ENCODE measurements at places on chromosomes 3 and 15.

GRCh38 chr3:159938714-159939113 lies 49.9 kb upstream of the IL12A start:
- peak; percentile 23 for DNase-seq

- no peak for DNase-seq
Observed at GRCh38 chr15:41827290-41827879, 507 bp upstream of the JMJD7 start.

DNA sequence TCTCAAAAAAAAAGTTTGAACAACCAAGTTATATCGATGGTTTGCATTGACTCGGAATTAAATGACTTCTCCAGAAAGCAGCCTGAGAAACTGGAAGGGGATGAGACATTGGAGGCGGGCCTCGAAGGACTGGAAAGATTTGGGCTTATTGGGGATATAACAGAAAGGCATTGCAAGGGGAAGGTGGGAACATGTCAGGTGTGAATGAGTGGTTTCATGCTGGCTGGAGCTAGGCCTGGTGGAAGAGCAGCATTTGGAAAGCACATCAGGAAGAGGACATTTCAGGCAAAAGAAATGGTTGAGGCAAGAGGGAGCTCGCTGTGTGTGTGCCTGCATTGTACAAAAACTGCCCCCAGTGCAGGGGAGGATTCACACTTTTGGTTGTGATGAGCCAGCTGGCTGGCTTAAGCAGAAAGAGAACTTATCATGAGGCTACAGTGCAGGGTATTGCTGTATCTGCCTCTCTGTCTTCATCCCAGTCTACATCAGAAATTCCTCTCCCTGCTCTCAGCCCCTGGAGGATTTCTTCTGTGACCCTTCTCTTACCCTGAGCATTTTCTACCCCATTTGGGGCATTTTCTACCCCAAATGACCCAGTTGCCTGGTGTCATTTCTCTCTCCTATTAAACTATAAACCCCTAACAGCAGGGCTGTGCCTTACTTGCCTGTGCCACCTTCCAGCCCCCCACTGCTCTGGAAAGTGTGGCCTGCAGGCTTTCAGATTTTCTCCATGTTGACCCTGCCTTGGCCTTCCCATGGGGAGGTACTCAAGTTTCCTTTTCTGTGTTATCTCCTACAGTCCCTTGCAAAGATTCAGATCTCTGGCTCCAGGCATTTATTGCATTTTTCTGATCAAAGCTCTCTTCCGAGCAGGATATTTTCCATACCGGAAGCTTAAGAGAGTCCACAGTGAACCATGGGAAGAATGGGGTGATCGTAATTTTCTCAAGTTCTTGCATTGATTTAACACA lies 64.4 kb upstream of the FLNB start:
- DNase-seq: peak; percentile 35

- no peak for DNase-seq
Observed at GRCh38 chr3:147574621-147575020, 165.5 kb downstream of the ZIC1 start.

GRCh38 chr15:39102431-39102830 lies 478.4 kb upstream of the THBS1 start:
- peak; percentile 50 for DNase-seq

- no peak for DNase-seq
Observed at GRCh38 chr3:31358473-31359070, 174.2 kb upstream of the STT3B start.

- no peak for DNase-seq
Observed at GRCh38 chr3:123689831-123690230, 105.0 kb upstream of the HACD2 start.

GRCh38 chr3:8555113-8555661 lies 53.6 kb downstream of the LMCD1 start:
- DNase-seq: peak; percentile 91

GRCh38 chr15:101024073-101024695 lies 105.0 kb downstream of the LRRK1 start:
- DNase-seq: peak; percentile 26

GRCh38 chr3:143244516-143245063 lies 125.0 kb downstream of the CHST2 start:
- no peak for DNase-seq

DNA sequence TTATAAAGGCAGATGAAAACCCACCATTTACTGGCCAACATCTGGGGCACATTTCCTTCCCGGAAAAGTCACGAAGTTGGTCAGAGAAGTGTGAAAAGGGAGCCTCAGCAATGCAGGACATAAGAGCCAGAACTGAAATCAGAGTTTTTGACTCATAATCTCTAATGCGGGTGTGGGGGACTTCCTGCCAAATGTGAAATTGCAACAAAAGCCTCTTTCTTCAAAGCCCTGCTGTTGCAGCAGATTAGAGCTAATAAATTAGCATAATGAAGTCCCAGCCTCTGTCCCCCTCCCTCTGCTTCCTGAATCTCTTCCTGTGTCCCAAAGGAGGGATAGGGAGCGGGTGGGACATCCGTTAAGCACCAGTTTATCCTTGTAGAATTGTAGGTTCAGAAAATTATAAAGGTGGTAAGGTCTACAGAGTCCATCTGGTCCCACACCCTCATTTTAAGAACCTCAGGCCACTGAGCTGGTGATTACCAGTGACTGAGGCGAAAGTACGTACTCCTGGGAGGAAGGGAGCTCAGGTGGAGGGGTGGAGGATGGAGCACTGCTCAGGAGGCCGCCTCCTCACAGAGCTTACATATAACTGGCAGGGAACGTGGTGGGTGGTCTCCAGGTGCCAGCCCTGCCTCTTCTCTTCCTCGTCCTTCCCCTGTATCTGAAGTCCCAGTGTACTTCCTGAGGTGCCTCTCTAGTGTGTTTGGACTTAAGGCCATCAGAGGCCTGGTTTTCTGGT lies 35.0 kb downstream of the ST6GAL1 start:
- no peak for DNase-seq

DNA sequence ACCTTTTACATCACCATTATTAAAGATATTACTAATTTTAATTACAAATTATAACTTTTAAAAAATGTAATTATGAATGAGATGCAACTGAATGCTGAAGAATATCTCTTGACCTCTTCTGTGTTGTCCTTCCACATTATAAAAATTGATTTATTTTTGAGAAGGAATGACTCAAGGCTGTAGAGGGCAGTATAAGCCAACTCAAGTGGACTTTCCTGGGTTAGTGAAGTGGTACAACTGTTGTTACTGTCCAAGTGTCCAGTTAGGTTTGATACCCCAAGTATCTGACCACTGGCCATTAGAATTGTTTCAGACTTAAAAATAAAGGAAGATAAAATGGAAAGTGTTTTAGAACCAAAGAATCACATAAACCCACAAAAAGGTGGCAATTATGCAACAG lies 51.9 kb downstream of the BBX start:
- DNase-seq: peak; percentile 40

DNA sequence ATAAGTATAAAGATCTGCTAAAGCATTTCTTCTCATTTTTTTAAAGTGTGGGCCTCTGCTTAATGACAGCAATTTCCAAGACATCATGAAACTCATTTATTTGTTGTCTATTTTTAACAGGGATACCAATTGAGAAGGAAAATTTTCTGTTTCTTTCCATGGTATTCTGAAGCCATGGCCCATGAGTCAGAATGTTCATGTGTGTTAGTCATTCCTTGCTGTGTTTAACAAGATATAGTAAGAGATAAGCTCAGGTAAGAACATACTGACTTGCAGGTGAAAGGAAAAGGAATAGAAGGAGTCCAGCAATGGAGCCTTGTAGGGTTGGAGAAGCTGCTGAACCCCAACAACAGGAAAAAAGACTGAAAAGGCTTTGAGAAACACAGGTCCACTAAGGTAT lies 17.0 kb upstream of the ARID3B start:
- no peak for DNase-seq

DNA sequence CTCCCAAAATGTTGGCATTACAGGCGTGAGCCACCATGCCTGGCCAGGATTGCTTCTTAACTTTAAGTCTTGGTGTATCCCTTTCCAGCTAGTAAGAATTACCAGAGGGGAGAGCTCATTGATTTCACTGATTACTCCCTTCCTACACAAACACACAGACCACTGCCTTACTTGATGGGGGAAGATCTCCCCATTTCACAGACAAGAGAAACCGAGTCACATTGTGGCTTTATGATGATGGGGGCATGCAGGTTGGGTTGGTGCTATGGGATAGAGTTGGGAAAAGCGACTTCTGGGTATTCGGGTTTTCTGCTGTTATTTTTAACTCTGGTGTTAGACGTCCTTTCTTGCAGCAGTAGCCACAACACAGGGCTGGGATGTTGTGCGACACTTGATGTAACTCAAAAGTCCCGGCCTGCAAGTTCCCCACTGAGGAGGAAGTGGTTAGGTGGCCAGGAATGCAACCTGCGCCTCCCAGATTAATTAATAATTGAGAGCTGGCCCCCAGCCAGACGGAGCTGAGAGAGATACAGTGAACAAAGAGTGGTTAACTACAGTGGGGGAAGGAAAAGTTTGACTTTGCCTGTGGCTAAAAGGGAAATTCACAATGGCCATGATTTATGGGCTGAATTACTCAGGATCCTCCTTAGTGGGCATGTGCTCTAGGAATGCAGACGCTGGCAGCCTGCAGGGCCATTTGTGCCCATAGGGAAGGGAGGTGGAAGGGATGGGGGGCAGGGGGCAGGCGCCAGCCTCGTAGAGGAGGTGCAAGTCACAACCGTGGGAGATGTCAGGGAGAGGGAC lies 63.6 kb downstream of the SMAD6 start:
- peak; percentile 60 for DNase-seq

GRCh38 chr3:79887213-79887612 lies 119.4 kb upstream of the ROBO1 start:
- DNase-seq: no peak

DNA sequence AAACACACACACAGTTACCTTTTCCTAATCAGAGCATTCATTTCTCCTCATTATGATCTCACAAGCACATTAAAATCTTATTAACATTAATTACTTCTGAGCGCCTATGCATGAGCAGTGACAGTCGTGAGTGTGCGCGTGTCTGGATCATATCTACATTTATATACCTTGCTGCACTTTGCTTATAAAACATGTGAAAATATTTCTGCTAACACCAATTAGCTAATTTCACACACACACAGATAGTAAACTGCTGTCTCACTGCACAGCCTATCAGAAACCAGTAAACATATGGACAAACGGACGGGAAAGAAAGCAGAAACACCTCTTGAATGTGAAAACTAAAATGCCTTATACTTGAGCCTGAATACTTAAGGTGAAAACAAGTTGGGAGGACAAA lies 64.8 kb downstream of the ZBTB20 start:
- no peak for DNase-seq

DNA sequence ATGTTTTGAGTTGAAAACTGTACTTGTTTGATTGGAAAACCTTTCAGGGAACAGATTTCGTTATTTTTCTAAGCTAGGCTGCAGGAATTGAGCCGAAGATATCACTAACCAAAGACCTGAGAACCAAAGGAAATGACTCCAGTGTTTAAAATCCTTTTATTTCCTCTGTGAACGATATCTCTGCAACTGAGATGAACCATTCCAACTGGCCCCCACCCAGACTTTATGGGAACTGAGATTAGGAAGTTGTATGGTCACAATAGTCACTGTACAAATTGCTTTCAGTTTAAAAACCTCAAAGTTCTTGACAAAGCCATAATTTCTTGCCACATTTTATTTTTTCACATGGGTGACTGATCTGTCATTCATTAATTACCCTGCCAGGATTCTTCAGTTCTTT lies 232.4 kb downstream of the RBMS3 start:
- DNase-seq: peak; percentile 62

DNA sequence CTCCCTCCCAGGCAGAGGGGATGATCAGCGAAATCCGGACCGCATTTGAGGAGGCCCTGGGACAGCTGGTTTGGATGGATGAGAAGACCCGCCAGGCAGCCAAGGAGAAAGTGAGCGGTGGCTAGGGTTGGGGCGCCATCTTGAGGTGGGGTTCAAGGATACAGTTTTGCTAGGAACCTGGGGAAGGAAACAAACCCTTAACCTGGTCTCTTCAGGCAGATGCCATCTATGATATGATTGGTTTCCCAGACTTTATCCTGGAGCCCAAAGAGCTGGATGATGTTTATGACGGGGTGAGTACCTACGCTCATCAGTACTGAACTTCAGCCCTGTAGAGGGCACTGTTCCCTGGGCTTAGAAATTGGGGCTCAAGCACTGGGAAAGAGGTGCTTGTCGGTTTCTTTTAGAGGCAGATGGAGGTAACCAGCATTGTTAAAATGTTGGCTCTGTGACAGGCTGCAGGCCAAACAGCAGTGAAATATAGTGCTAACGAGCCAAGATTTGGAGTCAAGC lies 9.6 kb upstream of the PSMD2 start:
- DNase-seq: peak; percentile 36

DNA sequence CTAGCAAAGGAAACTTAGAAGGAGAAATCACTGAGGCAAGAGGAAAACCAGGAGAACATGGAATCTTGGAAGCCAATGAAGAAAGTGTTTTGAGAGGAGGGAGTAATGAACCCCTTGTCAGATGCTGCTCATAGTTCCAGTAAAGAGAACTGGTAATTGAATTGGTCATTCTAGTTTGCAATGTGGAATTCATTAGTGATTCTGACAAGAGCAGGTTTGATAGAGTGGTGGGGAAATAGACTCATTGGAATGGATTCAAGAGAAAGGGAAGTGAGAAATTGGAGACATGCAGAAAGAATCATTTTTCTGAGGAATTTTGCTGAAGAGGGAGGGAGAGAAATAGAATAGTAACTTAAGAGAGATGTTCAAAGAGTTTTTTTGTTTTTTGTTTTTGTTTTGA lies 21.0 kb downstream of the GLCE start:
- peak; percentile 3 for DNase-seq

DNA sequence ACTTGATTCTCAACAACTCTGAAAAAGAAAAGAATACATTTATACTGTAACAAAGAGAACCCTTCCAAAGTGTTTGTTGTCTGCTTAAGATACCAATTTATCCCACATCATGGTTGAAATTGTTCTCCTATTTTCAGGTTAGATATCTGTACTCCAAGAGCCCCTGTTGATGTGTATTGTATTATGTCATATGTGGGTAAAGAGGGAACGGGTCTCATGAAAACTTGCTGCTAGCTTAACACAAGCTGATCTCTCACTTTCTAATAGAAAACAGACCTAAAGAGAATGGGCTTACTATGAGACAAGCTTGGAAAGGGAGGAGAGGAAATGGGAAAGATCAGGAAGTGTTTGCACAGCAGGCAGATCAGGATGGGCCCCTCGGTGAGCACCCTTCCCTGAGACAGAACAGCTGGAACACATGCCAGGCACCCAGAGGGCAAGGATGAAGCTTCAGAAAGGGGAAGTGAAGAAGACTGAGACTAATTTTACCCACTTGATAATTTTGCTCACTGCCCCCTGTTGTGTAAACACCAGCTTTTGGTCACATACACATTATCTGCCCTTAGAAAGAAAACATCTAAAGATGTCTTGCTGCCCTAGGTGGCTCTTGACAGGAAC lies 747.9 kb upstream of the CCDC54 start:
- DNase-seq: no peak

GRCh38 chr15:40984964-40985363 lies 31.7 kb downstream of the CHAC1 start:
- peak; percentile 39 for DNase-seq
